ENCODE measurements at places on chromosomes 5 and 9.
A peak's percentile ranks its signal among the peaks of the same experiment; 100 is the strongest.

GRCh38 chr5:168965638-168966037, 335.3 kb downstream of the SLIT3 start:
- no peak for DNase-seq

DNA sequence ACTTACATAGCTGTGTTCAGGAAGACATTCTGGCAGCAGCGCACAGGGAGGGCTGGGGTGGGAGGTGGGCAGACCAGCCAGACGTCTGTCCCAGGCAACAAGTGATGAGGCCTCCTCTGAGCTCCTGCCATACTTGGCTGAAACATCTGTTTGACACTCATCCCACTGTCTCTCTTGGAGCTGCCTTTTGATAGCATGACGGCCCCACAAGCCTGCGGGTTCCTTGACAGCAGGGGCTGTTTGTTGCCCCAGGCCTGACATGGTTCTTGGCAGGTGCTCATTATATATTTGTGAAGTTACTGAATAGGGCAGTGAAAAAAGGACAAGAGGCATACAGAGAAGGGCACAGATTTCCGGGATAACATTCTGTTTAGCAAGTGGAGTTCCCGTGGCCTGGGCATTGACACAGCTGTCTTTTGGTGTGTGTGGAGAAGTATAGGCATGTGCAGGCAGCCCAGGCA, 22.2 kb upstream of the B4GALT1 start:
- no peak for DNase-seq

DNA sequence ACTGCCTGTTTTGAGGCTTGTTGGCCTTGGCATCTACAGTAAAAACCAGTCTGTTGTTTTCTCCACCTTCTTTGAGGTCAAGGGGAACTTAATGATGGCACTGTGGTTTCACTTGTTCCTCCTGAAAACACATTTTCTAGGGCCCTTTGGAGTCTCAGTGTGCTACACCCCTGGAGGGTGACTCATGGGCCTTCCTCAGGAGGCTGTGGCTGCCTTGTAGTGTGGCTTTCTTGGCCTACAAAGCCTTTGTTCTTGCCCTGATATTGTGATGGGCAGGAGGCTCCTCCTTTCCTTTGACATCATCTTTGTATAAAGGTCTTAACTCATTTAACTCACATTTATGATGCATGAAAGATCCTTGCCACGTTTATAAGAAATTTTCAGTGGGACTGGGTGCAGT, 56.3 kb upstream of the GPBP1 start:
- no peak for DNase-seq

DNA sequence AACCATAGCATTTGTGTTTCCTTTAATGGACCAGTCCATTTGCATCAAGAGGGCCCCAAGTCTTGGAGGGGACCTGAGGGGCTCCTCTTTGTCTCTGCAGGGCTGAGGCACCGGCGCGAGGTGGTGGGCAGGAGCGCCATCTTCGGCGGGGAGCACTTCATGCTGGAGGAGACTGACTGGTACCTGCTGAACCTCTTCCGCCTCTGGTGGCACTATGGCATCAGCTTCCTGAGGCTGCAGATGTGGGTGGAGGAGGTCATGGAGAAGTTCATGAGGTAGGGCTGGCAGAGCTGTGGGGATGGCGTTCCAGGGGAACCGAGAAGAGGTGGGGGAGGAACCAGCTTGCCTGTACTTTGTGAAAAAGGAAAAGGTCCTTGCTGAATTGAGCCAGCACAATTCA, 6.1 kb downstream of the PCYOX1L start:
- DNase-seq: no peak

- no peak for DNase-seq
Observed at GRCh38 chr5:555058-555623, 30.9 kb upstream of the SLC9A3 start.

DNA sequence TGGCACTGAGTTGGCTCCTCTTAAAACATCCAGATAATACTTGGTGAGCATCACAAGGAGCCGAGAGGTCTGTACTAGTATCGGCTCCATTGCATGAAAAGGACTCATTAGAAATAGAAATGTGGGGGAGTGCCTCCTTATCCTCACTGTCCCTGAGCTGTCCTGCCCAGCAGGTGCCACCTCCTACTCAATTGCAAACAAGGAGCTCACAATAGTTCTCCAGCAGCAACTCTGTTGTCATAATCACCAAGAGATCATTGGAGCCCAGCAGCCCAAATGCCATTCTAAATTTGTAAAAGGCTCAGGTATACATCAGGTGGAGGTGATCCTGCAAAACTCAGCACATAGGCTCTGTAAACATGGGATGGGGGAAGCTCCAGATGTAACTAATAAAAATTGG, 99.1 kb downstream of the PLK2 start:
- DNase-seq: no peak

- no peak for DNase-seq
Observed at GRCh38 chr9:75000835-75001234, 27.3 kb downstream of the CARNMT1 start.

GRCh38 chr9:126833710-126834345, 26.6 kb upstream of the ZBTB34 start:
- no peak for DNase-seq

- DNase-seq: no peak
Observed at GRCh38 chr9:114164191-114164794, 9.0 kb downstream of the COL27A1 start.

DNA sequence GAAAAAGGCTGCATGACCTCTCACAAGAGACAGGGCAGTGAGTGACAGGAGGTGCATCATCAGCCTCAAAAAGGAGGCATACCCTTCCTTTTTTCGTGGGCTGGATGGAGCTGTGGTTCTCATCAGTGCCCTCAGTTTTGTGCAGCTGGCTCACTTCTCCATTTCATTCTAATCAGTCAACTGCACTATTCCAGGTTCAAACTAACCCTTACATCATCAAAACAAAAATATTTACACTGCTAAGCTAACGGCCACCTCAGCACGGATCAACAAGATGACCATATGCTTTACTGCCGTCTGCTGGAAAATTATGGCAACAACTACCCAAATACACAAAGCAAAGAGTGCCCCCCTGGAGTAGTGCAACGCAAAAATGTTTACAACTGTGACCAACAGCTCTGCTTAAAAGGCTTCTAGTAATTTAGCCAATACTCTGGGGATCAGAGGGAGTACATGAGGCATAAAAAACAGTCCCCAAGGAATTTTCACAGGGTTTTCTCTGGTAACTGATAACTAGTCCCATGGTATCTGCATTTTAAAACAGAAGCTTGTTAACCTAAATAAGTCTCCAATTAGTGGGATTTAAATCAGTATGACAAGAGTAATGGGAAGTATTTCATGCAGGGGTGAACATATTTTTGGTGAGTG, 10.8 kb downstream of the KCNV2 start:
- peak; percentile 84 for DNase-seq

GRCh38 chr5:95973793-95974325, 12.2 kb upstream of the ELL2 start:
- DNase-seq: peak; percentile 84

- DNase-seq: no peak
Observed at GRCh38 chr5:146072595-146072994, 32.8 kb downstream of the PLAC8L1 start.

DNA sequence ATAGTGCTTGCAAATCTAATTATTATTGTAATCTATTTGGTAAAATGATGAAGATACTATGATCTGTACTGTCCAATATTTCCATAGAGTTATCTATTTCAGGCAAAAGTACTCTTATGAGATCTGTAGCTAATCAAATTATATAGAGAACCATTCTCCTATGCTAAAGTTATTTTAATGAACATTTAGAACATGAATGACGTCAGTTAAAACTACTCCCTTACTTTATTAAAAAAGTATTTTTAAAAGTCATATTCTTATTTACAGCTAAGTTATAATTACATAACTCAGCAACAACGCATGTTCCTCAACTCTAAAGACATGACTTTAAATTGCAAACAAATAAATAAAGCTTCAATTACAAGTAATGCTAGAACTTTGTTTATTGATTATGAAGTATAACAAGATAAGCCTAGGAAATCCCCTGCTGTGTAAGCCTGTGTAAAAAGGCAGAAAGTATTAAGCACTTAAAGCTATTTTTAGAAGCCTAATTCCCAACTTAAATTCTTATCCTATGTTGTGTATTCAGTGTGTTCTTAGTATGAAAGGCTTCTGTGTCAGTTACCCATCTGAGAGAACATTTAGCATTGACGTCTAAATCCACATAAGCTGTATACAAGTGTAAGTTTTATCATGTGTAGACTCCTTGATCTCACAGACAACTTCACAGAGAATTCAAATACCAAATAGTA, 285.7 kb downstream of the HCN1 start:
- DNase-seq: no peak

- peak; percentile 54 for DNase-seq
Observed at GRCh38 chr5:9927521-9927997, 297.4 kb upstream of the TAS2R1 start.

DNA sequence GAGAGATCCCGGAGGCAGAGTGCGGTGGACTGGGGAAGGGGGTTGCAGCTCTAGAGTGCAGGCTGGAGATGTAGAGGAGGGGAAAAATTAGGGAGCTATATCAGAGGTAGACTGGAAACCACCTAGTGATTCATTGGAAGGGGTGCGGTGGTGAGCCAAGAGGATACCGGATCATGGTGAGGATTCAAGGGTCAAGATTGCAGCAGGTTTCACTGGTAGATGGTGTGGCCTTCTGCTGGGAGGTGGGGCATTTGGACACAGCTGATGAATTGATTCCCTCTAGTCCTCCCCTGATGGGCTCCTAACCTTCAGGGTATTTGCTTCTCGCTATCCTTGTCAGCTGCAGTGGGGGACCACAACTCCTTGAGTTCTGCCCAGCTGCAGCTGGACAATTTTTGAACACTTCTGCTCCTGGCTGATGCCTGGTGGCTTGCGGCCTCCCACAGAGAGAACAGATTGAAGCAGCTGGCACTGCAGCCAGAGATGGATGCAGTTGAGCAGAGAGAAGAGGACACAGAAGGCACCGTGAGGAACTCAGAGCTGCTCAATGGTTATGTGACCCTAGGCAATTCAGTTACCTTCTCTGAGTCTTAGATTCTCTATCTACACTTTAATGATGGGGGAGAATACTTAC, 134.4 kb upstream of the ABCA1 start:
- DNase-seq: no peak

DNA sequence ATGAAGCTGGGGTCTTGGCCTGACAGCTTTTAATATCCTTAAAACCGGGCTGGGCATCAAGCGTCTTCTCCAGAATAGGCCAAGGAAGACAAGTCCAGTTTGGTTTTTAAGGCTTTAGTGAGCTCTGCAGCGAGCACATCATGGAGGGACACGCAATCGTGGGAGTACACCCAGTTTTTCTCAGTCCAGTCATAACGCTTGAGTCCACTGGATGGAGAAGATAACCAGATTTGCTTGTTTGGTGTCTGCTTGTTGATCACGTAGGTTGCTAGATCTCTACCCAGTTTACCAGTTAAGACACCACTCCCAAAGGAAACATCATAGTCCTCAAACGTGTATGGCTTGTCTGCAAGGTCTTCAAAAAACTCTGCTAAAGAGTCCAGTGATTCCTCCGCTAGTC, 27.4 kb upstream of the GOLGA1 start:
- DNase-seq: no peak

DNA sequence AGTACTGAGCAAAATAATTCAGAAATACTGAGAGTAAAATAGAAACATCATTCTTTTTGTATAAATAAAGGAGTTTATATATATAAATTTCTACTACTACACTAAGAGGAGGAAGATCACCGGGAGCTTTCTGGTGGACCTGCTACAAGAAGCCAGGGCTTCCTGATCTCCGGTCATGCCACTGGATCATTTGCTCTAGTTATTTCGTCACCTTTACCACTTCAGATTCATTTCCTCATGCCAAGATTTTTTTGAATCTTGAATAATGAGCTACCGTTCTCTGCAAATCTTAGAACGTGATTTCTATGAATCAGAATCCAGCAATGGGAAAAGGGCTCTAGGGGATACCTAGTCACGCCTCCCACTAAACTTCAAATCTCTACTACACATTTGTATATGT, 51.9 kb upstream of the TBC1D9B start:
- no peak for DNase-seq

DNA sequence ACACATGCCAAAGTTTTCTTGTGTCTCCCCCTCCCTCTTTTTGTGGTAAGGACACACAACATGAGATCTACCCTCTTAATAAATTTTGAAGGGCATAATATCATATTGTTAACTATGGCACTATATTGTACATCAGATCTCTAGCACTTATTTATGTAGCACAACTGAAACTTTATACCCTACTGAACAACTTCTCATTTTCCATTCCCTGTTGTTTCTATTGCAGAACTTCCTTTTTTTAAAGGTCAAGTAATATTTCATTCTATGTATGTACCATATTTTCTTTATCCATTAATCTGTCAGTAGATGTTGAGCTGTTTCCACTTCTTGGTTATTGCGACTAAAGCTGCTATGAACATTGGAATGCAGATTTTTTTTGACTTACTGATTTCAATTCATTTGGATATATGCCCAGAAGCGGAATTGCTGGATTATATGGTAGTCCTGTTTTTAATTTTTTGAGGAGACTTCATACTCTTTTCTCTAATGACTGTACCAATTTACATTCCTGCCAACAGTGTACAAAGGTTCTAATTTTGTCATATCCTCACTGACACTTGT, 305.3 kb downstream of the PRR16 start:
- DNase-seq: peak; percentile 52

DNA sequence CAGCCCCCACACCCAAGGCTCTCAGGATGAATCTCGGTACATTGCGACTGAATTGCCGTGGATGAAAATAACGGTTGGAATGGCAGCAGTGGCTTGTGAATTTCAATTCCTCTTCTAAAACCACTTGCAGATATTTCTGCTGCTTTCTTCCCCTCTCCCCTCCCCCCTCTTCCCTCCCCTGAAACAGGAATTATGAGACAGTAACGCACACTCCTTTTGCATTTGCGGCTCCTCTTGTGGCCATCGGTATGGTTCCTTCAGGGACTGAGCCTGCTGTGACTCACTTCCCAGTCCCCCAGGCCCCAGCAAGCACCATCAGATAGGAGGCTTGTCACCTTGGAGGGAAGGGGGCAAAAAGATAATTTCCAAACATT, 9.7 kb downstream of the DCANP1 start:
- DNase-seq: no peak

- no peak for DNase-seq
Observed at GRCh38 chr5:77353251-77353650, 138.9 kb downstream of the WDR41 start.

DNA sequence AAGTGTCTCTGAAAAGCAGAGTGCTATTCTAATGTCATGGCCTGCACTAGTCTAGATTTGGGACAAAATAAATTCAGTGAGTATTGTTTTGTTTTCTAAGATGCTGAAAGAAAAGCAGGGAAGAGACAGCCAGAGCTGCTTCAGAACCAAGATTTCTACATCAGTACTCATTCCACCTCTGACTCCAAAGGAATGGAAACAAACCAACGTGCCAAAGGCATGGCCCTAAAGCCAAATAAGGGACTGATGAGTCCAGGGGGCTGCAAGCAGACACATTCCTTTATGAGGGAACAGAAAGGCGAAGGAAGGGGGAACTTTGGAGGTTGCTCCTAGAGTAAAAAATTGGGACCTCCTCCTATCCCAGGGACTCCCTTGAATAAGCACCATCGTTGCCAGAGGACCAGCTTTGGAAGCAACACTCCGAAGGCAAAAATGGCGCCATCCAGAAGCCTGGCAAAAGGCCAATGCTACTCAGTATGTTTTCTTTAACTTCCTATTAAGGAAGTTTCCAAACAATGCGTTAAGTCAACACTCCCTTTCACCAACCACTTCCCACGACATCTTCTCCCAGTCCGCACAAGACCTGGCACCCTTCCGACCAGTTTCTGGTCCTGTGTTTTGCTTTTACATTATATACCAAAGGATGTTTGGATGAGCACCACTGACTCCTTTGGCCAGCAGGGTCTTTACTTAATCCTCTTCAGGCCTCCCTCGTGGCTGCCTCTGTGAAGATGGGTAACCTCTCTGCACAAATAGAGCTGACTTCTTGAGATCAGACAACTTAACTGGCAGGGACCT, 31.6 kb downstream of the ADAM19 start:
- peak; percentile 87 for DNase-seq
